Skin of body (tissue), 3 donors: ENCODE measurements at places on chromosomes 11 and 22. TPM values are rescaled to one million over a fixed set of nuclear protein-coding genes. Genes with fewer than 3 reads are reported as not detected.

Gene OR5B21
- total RNA-seq, result not detected

Gene OR8A1
- total RNA-seq, result not detected

Gene RELA
- total RNA-seq, result 22.6 TPM

Gene GTSE1
- 3.6 TPM for total RNA-seq

Gene ZC3H7B
- total RNA-seq, result 28.5 TPM

Gene NLRP14
- total RNA-seq, result 0.20 TPM
